Stimulated activated CD4-positive, alpha-beta T cell treated with anti-CD3 and anti-CD28 coated beads, TNF-alpha, amount 100 ng/mL, for 48 hours (primary cell): ENCODE measurements at places on chromosomes 4 and X.

DNA sequence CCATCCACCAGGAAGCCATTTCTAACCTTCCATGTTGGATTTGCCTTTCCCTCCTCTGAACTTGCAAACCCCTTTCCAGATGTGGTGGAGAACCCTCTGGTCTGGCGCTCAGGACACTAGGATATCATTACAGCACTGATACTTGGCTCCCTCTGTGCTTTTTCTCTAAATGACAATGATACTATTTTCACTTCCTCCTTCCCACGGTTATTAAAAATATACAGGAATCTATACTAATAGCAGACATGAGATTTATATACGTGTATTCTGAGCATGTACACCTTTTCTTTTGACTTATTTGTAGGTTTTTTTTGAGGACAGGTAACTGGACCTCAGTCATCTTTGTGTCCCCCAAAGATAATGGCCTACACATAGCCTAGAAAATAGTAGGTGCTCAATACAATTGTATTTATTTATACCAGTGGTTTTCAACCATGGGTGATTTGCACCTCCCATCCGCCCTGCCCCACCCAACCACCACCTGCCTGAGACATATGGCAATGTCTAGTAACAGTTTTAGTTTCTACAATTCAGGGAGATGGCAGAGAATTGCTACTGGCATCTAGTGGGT lies 60.4 kb upstream of the PLAC8 start:
- no peak for DNase-seq

DNA sequence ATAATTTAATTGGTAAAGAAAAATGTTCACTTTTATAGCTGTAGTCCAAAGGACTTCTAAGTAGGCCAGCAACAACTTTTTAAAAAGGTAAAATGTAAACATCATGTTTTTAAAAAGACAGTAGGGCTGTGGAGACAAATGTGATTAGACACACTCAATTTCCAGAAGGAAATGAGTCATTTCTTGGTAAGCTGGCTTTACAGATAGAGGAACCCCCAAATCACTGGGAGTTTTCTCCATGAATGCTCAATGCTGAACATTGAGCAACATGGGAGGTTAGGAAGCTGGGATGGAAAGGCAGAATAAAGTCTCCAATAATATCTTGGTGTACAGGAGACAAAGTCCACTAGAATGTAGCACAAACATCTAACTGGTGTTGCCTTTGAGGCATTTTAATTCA lies 121.3 kb downstream of the NWD2 start:
- no peak for DNase-seq

DNA sequence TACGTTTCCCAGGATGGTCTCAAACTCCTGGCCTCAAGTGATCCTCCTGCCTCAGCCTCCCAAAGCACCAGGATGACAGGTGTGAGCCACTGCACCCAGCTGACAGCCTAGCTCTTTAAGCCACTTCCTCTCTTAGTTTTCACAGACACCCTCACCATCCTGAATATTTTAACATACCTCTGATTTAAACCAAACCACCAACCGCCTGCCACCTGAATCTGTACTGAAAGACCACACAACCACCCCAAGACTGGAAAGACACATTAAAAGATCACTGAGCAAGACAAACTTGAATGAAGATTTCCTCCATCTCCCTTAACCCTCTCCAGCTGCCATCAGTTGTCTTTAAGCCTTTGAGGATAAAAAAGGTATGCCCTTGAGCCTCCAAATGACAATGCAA lies 110.6 kb downstream of the SH3KBP1 start:
- DNase-seq = no peak

- no peak for DNase-seq
Observed at GRCh38 chrX:95953564-95953963, 731.1 kb upstream of the DIAPH2 start.

DNA sequence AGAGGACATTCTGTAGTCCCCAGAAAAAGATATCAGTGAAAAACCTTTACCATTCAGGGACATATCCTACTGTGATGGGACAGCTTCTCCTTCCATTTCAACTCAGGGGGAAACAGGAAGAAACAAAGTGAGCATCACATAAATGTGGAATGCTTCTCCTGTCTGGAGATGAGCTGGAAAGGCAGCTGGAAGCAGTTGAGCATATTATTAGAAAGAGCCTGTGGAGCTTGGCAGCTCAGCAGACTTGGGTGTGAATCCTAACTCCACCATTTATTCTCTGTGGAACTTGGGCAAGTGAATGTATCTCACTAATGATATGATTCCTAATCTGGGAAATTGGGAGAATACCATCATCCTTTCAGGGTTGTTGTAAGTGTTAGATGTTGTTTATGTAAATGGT lies 232.1 kb upstream of the F9 start:
- no peak for DNase-seq

GRCh38 chr4:124636788-124637187 lies 75.7 kb downstream of the ANKRD50 start:
- DNase-seq = no peak
